ENCODE measurements at places on chromosomes 11 and 22. TPM values are rescaled to one million over a fixed set of nuclear protein-coding genes. Genes with fewer than 3 reads are reported as not detected.

Gene DDIAS
- total RNA-seq = 16.9 TPM

Gene MRPL40
- 34.1 TPM for total RNA-seq

Gene CEND1
- 0.50 TPM for total RNA-seq

Gene MRGPRX3
- not detected for total RNA-seq

Gene LBHD1
- 15.5 TPM for total RNA-seq

Gene TST
- total RNA-seq = 1.8 TPM

Gene SOX6
- total RNA-seq = not detected

Gene C11orf91
- not detected for total RNA-seq

Gene OR52I2
- total RNA-seq = not detected

Gene SEC14L6
- total RNA-seq = not detected

DNA sequence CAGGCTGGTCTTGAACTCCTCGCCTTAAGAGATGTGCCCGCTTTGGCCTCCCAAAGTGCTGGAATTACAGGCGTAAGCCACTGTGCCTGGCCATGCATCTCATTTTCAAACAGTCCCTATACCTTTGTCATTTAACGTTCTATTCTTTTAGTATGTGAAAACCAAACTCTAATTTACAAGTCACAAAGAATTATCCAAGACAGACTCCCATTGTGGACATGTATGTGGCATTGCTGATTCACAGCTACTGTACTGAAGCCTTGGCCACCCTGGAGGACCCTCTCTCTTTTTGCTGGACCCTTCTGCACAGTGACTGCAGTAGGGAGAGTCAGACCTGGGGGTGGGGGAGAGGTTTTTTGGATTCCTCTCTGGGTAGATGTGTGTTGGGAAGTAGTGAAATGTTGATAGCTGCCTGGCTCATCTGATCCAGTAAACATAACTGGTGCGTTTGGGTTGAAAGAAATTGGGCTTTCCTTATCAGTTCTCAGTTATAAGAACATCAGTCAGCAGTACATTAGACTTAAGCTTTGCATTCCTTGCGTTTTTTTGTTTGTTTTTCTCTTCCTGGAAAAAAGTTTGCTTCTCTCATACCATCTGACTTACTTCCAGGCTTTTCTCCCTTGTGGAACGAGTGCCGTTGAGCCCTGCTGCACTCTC, 65.9 kb downstream of the MED15 start:
- DNase-seq = no peak
- peaks cover 47% of the 10 kb centered on the region for H3K4me1 ChIP-seq
- no peak overlapping the region for H3K4me3 ChIP-seq
- peaks cover 70% of the 10 kb centered on the region for H3K36me3 ChIP-seq
- H3K27me3 ChIP-seq = no peaks in the 10 kb centered on the region
- no peak overlapping the region for H3K27ac ChIP-seq

DNA sequence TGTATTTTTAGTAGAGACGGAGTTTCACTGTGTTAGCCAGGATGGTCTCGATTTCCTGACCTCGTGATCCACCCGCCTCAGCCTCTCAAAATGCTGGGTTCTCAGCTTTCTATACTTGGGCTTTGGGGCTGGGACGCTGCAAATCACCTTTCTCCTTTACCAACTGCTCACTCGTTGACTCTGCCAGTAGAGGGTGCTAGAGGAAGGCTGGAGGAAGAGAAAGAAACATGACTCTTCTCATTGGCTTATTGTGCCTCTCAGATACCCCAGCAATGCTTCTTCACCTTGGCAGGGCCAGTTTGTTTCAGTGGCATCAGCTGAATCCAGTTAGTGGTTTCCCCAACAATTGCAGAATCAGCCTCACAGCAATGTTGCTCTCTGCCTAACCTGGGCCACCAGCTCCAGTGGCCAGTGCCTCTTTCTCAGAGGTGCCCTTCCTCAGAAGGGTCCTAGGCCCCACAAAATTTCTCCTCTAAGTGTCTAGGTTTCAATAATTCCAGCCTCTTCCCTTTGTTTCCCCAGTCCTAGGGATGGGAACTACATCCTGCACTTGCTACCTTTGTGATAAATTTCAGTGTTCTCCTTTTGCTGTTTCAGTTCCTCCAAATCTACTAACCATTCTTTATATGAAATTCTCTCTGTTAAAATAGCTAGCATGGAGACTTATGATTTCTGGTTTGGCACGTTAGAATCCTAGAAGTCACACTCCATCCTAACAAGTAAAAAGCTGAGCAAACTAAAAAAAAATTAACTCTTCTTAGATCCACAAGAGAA, 71.5 kb upstream of the VSTM5 start:
- H3K4me1 ChIP-seq = no peaks in the 10 kb centered on the region
- H3K27me3 ChIP-seq = peaks cover 38% of the 10 kb centered on the region

DNA sequence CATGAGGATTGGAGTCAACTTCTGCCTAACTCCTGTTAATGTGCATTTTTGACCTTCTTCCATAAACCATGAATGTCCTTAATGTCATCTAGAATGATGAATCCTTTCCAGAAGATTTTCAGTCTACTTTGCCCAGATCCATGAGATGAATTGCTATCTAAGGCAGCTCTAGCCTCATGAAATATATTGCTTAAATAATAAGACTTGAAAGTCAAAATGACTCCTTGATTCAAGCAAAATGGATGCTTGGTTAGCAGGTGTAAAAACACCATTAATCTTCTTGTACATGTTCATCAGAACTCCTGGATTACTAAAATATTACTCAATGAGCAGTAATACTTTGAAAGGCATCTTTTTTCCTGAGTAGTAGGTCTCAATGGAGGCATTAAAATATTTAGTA, 238.5 kb upstream of the ZC3H12C start:
- H3K36me3 ChIP-seq = no peaks in the 10 kb centered on the region
- H3K4me3 ChIP-seq = no peak overlapping the region

DNA sequence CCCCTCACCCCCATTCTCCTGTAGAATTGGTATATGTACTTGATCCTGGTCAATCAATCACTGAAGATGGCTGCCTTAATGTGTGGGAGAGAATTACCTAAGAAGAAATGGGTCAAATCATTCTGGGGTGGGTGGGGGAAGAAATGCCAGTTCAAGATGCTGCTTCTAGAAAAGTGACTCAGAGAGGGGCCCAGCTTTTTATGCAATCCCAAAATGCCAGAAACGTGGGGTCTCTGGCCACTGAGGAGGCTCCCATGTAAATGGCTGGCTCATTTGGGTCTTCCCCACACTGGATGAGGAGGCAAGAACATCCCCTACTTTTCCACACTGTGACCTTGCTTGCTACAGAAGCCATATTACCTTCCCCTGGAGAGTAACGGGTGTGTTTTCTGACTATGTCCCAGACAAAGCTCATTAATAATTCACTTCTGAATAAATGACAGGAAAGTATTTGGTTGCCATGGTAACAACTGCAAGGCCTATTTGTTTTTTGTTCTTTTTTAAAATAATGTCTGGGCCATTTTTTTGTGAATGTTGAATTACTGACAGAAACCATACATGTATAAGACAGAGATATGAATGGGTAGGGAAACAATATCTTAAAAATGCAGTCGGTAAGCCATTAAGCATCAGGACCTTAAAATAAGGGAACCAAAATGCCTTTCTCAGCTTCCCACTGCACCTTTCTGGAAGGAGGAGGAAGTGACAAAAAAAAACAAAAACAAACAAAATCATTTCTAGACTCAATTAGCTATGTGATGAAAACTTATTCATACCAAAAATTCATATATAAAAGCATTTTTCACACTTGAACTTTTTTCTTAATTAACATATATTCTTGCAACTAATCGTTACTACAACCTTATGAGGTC, 32.0 kb downstream of the SLC1A2 start:
- DNase-seq = no peak
- no peaks in the 10 kb centered on the region for H3K27me3 ChIP-seq
- no peak overlapping the region for H3K4me3 ChIP-seq

DNA sequence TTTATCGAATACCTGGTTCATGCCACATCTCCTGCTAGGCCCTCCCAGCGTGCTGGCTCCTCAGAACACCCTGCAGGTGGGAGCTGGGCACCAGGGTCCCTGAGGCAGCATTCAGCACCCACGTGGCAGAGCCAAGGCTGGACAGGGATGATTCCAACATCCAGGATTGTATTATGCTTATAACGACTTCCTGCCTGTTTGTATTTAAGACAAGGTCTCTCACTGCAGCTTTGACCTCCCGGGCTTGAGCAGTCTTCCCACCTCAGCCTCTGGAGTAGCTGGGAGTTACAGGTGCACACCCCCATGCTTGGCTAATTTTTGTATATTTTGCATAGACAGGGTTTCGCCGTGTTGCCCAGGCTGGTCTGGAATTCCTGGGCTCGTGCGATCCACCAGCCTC, 64.7 kb upstream of the WNT7B start:
- H3K36me3 ChIP-seq = no peaks in the 10 kb centered on the region
- no peaks in the 10 kb centered on the region for H3K27me3 ChIP-seq
- DNase-seq = peak; percentile 1
- no peak overlapping the region for H3K27ac ChIP-seq
- no peak overlapping the region for H3K4me3 ChIP-seq

- no peak for DNase-seq
- H3K36me3 ChIP-seq = no peaks in the 10 kb centered on the region
- H3K4me1 ChIP-seq = peaks cover 21% of the 10 kb centered on the region
- H3K27me3 ChIP-seq = peaks cover 1% of the 10 kb centered on the region
- H3K27ac ChIP-seq = no peak overlapping the region
Measured at GRCh38 chr11:10438458-10438857, 16.6 kb upstream of the AMPD3 start.

DNA sequence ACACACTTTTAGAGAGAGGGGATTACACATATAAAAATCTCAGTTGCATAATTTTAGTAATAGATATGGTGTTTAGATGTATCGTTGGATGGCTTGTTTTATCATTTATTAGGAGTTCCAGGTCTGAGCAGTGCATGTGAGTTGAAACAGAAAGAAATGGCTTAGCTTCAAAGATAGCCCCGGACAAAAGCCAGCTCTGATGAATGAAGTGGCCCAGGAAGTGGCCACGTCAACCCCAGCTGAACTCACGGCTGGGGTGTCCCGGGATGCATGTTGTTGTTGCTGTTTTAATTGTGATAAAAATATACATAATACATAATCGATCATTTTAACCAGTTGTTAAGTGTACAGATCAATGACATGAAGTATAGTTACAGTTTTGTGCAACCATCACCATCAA, 1513.6 kb downstream of the BRD1 start:
- no peaks in the 10 kb centered on the region for H3K4me1 ChIP-seq
- no peaks in the 10 kb centered on the region for H3K36me3 ChIP-seq
- no peak overlapping the region for H3K4me3 ChIP-seq
- no peak for DNase-seq

DNA sequence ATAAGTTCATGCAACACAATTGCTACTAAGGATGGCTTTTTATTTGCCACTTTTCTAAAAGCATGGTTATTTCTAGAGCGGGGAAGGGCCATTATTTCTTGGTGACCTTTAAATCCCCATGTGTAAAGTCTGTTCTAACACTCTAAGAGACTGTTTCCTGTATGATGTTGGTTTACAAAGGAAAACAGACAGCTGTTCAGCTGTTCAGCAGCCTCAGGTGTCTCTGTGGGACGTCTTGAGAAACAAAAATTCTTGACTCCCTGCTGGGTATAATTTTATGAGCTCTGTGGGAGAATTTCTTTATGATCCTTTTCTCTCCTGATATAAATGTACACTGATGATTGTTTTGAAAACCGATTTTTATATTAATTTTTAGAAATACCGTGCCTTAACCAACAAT, 13.9 kb downstream of the MUC15 start:
- DNase-seq = no peak
- H3K36me3 ChIP-seq = no peaks in the 10 kb centered on the region
- no peaks in the 10 kb centered on the region for H3K4me1 ChIP-seq
- no peaks in the 10 kb centered on the region for H3K27me3 ChIP-seq
- H3K4me3 ChIP-seq = no peak overlapping the region
- no peak overlapping the region for H3K27ac ChIP-seq

DNA sequence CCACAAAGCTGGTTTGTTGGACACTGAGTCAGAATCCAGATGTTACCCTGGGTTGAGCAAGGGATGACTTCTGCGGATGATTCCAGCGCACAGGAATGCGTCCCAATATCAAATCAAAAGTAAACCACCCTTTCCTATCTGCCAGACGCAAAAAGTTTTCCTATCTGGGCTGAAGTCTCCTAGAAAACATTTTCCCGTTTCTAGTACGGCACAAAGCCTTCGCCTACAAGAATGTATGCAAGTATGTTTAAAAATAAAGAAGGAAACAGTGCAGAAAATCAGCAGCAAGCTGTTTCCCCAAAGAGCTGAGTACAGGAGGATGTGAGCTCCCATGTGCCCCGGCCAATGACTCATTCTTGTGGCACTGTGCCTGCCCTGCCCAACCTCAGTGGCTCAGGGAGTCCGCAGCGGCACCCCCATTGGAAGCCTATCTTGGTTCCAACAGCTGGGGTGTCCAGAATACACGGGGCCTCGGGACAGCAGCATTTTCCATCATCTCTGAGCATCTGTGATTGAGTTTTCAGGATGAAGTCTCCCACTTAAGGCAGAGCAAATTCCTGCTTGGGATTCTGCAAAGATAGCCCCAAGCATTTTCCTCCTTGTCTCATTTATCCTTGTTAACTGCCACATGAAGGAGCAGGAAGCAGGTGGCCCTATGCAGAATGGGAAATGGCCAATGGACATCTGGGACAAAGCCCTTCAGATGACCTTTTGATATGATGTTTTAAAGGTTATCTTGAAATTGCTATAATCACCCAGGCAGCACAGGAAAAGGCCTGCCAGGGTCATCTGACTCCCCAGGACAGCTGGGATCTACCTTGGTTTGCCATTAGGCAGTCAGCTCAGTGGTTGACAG, 17.5 kb downstream of the KCNJ5 start:
- no peaks in the 10 kb centered on the region for H3K36me3 ChIP-seq
- peaks cover 45% of the 10 kb centered on the region for H3K27me3 ChIP-seq
- no peak overlapping the region for H3K4me3 ChIP-seq
- peak; percentile 35 for DNase-seq
- no peak overlapping the region for H3K27ac ChIP-seq
- peaks cover 6% of the 10 kb centered on the region for H3K4me1 ChIP-seq

DNA sequence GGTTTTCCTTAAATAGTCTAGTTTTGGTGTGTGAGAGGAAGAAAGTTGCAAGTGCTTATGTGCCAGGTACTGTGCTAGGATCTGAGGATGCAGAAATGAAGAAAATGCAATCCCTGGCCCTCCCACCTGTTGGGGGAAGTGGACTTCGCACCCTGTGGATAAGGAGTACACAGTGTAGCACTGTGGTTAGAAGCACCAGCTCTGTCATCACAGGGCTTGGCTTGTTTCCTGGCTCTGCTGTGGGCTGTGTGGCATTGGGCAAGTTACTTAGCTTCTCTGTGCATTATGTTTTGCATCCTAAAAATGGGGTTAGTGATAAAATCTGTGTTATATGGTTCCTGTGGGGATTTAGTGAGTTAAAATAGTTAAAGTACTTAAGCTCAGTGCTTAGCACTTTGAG, 68.2 kb downstream of the ENDOD1 start:
- H3K27ac ChIP-seq = peak overlapping the region; percentile 69
- H3K4me3 ChIP-seq = no peak overlapping the region
- H3K4me1 ChIP-seq = peaks cover 39% of the 10 kb centered on the region
- peak; percentile 44 for DNase-seq
- H3K36me3 ChIP-seq = peaks cover 2% of the 10 kb centered on the region

GRCh38 chr11:37724315-37724714, 1126.3 kb upstream of the RAG2 start:
- H3K36me3 ChIP-seq = no peaks in the 10 kb centered on the region
- no peaks in the 10 kb centered on the region for H3K4me1 ChIP-seq
- no peak for DNase-seq
- no peak overlapping the region for H3K27ac ChIP-seq
- H3K4me3 ChIP-seq = no peak overlapping the region
- H3K27me3 ChIP-seq = no peaks in the 10 kb centered on the region

GRCh38 chr22:47698906-47699305, 936.5 kb downstream of the TBC1D22A start:
- no peak for DNase-seq
- no peak overlapping the region for H3K4me3 ChIP-seq
- no peaks in the 10 kb centered on the region for H3K4me1 ChIP-seq
- no peaks in the 10 kb centered on the region for H3K36me3 ChIP-seq
- no peak overlapping the region for H3K27ac ChIP-seq
- H3K27me3 ChIP-seq = no peaks in the 10 kb centered on the region

Data from activated CD4-positive, alpha-beta T cell treated with anti-CD3 and anti-CD28 coated beads for 36 hours (primary cell).